ENCODE measurements at places on chromosomes 16 and 17. TPM values are rescaled to one million over a fixed set of nuclear protein-coding genes. Genes with fewer than 3 reads are reported as not detected.

TM4SF5 gene
- polyA plus RNA-seq, result not detected

IL21R gene
- 0.23 TPM for polyA plus RNA-seq

UNC13D gene
- 6.2 TPM for polyA plus RNA-seq

CD300LB gene
- polyA plus RNA-seq, result 0.23 TPM

TAT gene
- polyA plus RNA-seq, result not detected

SPG7 gene
- 71.4 TPM for polyA plus RNA-seq

IGF2BP1 gene
- 8.6 TPM for polyA plus RNA-seq

CACNG5 gene
- not detected for polyA plus RNA-seq

RPL38 gene
- polyA plus RNA-seq, result 1,766 TPM

KRTAP16-1 gene
- polyA plus RNA-seq, result not detected

ABI3 gene
- 6.7 TPM for polyA plus RNA-seq

HEXD gene
- 27.4 TPM for polyA plus RNA-seq

CHST6 gene
- 0.77 TPM for polyA plus RNA-seq

TTYH2 gene
- polyA plus RNA-seq, result 72.3 TPM

SLC12A3 gene
- polyA plus RNA-seq, result 0.05 TPM

TAC4 gene
- polyA plus RNA-seq, result 1.6 TPM

GPR139 gene
- not detected for polyA plus RNA-seq

EPX gene
- 0.62 TPM for polyA plus RNA-seq

PITPNM3 gene
- polyA plus RNA-seq, result 5.9 TPM

SLC2A4 gene
- polyA plus RNA-seq, result 42.0 TPM

WNT9B gene
- polyA plus RNA-seq, result 0.08 TPM

All from hindlimb muscle (tissue), 1 donor.